ENCODE measurements at places on chromosomes 11 and 22. TPM values are rescaled to one million over a fixed set of nuclear protein-coding genes. Genes with fewer than 3 reads are reported as not detected.

TYR gene
- not detected for total RNA-seq

DNA sequence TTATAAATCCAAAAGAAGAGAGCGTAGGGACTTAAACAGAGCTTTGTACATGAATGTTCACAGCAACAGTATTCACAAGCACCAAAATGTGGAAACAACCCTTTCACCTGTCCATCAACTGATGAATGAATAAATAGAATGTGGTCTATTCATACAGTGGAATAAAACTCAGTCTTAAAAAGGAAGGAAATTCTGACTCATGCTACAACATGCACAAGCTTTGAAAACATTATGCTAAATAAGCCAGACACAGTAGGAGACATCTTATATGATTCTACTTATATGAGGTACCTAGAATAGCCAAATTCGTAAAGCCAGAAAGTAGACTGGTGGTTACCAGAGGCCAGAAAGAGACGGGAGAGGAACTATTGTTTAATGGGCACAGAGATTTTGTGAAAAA is 74.3 kb downstream of the SHANK2 start:
- peaks cover 14% of the 10 kb centered on the region for H3K27me3 ChIP-seq
- peaks cover 2% of the 10 kb centered on the region for H3K36me3 ChIP-seq
- H3K4me1 ChIP-seq: no peaks in the 10 kb centered on the region
- no peak overlapping the region for H3K4me3 ChIP-seq
- DNase-seq: no peak
- no peak overlapping the region for H3K27ac ChIP-seq

DNA sequence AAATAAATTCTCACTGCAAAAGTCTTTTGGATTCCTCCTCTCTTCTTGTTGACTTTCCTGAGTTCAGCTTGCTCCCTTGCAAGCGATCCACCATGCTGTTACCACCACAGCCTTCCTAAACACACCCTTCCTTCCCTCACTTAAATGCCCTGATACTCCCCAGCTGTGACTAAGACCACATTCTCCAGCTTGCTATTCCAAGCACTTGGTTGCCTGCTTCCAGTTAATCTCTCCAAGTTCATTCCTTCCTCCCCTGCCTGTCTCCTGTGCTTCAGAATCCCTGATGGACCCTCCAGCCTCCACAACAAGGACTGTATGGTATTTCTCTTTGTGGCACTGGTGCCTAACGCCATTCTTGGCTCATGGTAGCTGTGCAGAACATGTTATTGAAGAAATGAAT is 603.9 kb upstream of the CADM1 start:
- H3K4me3 ChIP-seq: no peak overlapping the region
- H3K27me3 ChIP-seq: peaks cover 2% of the 10 kb centered on the region
- H3K4me1 ChIP-seq: no peaks in the 10 kb centered on the region
- no peak for DNase-seq
- no peak overlapping the region for H3K27ac ChIP-seq

GRCh38 chr22:24883432-24883831 is 63.1 kb downstream of the LHFPL7 start:
- H3K4me3 ChIP-seq: no peak overlapping the region
- H3K27me3 ChIP-seq: no peaks in the 10 kb centered on the region
- DNase-seq: no peak

DNA sequence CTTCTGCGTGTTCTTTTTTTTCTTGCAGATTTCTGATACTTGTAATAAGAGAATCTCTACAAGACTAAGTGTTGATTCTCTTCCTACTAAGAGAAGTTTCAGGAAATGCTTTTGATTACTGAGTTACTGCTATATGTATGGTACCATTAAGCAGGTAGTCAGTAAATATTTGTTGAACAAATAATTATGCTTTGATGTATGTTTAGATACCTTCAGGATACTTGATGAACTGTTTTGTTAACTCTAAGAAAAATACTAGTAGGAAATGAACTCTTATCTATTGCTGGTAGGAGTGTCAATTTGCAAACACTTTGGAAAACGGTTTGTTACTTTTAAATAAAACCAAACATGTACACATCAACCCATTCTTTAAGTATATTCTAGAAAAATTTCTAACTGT is 90.6 kb downstream of the TMEM135 start:
- no peak overlapping the region for H3K4me3 ChIP-seq
- no peak overlapping the region for H3K27ac ChIP-seq
- H3K4me1 ChIP-seq: no peaks in the 10 kb centered on the region
- H3K36me3 ChIP-seq: no peaks in the 10 kb centered on the region
- no peak for DNase-seq

GRCh38 chr11:76682684-76683083 is 12.1 kb upstream of the LRRC32 start:
- H3K27ac ChIP-seq: no peak overlapping the region
- H3K27me3 ChIP-seq: peaks cover 14% of the 10 kb centered on the region

ELFN2 gene
- 0.26 TPM for total RNA-seq

OR8D4 gene
- total RNA-seq: not detected

DNA sequence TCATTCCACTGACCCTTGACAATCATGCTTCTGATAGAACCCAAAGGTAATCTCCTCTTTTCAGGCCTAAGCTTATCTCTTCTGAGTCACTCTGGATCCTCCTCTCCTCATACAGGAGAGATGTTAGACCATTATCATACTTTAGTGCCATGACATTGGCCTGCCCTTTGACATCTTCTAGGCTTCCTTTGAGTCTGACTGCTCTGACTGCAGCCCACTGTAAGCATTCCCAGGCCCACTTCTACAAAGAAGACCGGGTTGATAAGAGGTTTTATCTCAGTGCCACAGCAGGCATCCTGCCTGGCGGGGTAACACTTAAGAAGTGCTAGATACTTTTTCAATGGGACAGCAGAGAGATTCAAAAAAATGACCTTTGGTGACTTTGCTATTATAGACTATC is 438.0 kb downstream of the KCNA4 start:
- no peak for DNase-seq
- no peak overlapping the region for H3K27ac ChIP-seq
- H3K36me3 ChIP-seq: no peaks in the 10 kb centered on the region
- H3K4me3 ChIP-seq: no peak overlapping the region
- H3K4me1 ChIP-seq: no peaks in the 10 kb centered on the region
- H3K27me3 ChIP-seq: no peaks in the 10 kb centered on the region

BTG4 gene
- 0.31 TPM for total RNA-seq

LARGE1 gene
- total RNA-seq: 0.75 TPM

DNA sequence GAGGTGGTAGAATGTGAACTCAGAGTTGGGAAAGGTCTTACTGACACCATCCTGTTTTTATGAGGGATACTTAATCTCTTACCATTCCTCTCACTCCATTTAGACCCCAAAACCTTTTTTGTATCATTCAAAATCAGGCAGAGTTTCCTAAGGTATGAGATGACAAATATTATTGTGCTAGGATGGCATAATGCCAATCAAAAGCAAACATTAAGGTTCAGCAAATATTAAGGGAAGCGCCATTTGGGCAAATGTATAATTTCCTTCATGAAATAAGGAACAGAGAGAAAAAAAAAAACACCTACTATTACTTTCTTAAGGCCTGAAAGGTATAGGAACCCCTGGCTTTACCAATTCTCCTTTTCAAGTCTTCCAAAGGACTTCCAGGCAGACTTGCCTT is 62.4 kb downstream of the SMCO4 start:
- H3K4me1 ChIP-seq: no peaks in the 10 kb centered on the region
- no peaks in the 10 kb centered on the region for H3K36me3 ChIP-seq
- H3K27me3 ChIP-seq: no peaks in the 10 kb centered on the region
- DNase-seq: no peak
- no peak overlapping the region for H3K27ac ChIP-seq
- no peak overlapping the region for H3K4me3 ChIP-seq

SYCE3 gene
- 1.1 TPM for total RNA-seq

KCNA4 gene
- total RNA-seq: not detected

GRCh38 chr11:128627666-128628324 is 40.4 kb upstream of the ETS1 start:
- no peaks in the 10 kb centered on the region for H3K27me3 ChIP-seq
- H3K36me3 ChIP-seq: no peaks in the 10 kb centered on the region
- H3K27ac ChIP-seq: peak overlapping the region; percentile 93
- peaks cover 82% of the 10 kb centered on the region for H3K4me1 ChIP-seq
- no peak for DNase-seq

- DNase-seq: no peak
- no peaks in the 10 kb centered on the region for H3K36me3 ChIP-seq
- H3K27ac ChIP-seq: no peak overlapping the region
- H3K4me1 ChIP-seq: peaks cover 3% of the 10 kb centered on the region
- peaks cover 2% of the 10 kb centered on the region for H3K27me3 ChIP-seq
- no peak overlapping the region for H3K4me3 ChIP-seq
These were observed 51.6 kb upstream of the SYN3 start for GRCh38 chr22:33109514-33110430.

DNA sequence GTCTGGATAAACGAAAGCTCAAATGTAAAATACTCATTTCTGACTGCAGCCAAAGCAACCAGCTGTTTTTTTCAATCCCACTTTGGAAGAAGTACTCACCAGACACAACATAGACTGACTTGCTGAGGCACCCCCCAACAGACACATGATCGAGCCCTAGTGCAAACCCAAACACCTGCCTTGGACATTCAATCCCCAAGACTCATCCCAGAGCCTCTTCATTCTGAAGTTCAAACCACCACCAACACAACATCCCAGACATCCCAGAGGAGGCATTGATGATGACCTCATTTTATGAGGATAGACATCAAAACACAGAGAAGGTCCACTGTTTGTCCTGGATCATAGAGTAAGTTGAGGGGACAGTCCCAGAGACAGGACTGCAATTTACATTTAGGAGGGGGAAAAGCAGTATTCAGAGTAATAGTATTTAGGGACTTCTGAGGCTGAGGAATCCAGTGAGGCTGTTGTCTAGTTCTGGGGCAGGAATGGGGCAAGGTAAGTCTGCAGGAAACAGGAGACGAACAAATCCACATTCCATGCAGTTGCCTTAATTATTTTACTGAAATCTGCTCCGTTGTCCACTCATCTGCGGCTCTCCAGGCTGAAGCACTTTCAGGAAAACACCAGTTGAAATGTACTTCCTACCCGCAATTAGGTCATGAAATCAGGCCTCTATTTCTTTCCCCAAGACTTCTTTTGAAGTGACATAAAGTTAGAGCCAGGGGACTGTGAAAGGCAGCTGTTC is 54.8 kb downstream of the CLPB start:
- DNase-seq: no peak
- H3K4me3 ChIP-seq: no peak overlapping the region
- H3K27ac ChIP-seq: no peak overlapping the region
- no peaks in the 10 kb centered on the region for H3K4me1 ChIP-seq
- peaks cover 14% of the 10 kb centered on the region for H3K36me3 ChIP-seq

APOL5 gene
- not detected for total RNA-seq

GRCh38 chr22:43275545-43276317 is 67.4 kb downstream of the SCUBE1 start:
- no peak overlapping the region for H3K4me3 ChIP-seq
- H3K4me1 ChIP-seq: peaks cover 7% of the 10 kb centered on the region
- no peak overlapping the region for H3K27ac ChIP-seq
- peaks cover 3% of the 10 kb centered on the region for H3K27me3 ChIP-seq
- DNase-seq: no peak
- no peaks in the 10 kb centered on the region for H3K36me3 ChIP-seq

GRCh38 chr11:70400643-70401042 is 2.3 kb downstream of the CTTN start:
- H3K27ac ChIP-seq: no peak overlapping the region
- H3K36me3 ChIP-seq: peaks cover 2% of the 10 kb centered on the region
- peaks cover 84% of the 10 kb centered on the region for H3K27me3 ChIP-seq

MS4A7 gene
- total RNA-seq: 0.99 TPM

GRCh38 chr22:21861851-21862250 is 5.6 kb downstream of the MAPK1 start:
- H3K4me3 ChIP-seq: no peak overlapping the region
- peaks cover 22% of the 10 kb centered on the region for H3K36me3 ChIP-seq

GRCh38 chr11:68936358-68936636 is 32.6 kb downstream of the IGHMBP2 start:
- H3K4me1 ChIP-seq: no peaks in the 10 kb centered on the region
- H3K4me3 ChIP-seq: no peak overlapping the region
- no peak for DNase-seq
- no peak overlapping the region for H3K27ac ChIP-seq
- no peaks in the 10 kb centered on the region for H3K27me3 ChIP-seq

TRIM48 gene
- total RNA-seq: not detected

DNA sequence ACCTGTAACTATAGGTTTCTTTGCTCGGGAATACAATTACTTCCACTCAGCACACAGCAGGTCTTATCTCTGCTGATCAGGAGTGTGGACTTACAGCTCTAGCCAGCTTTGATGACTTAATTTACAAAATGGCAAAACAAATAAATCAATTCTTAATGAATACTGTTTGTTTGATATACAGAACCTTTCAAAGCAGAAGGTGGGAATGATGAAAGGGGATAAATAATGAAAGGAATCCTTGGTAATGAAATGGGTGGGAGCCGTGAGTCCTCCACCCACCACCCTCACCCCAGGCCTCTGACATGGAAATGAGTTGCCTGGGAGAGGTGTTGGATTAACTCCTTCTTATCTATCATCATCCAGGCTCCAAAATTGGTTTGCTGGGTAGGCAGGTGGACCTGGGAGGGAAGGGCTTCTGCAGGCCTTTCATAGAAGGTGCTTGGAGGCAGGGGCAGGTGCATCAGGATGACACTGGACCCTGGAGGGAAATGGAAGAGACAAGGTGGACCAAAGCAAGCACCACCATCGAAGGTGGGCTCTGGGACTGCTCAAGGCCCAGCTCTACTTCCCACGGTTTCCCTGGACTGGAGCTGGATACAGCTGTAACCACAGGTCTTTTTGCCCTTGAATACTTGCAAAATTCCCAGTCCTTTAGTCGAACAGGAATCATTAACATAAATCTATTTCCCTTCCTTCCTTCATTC is 23.0 kb downstream of the POU2AF1 start:
- no peak overlapping the region for H3K4me3 ChIP-seq
- peaks cover 3% of the 10 kb centered on the region for H3K27me3 ChIP-seq
- DNase-seq: no peak
- peaks cover 4% of the 10 kb centered on the region for H3K36me3 ChIP-seq
- H3K4me1 ChIP-seq: peaks cover 4% of the 10 kb centered on the region

- H3K4me1 ChIP-seq: peaks cover 4% of the 10 kb centered on the region
- no peak overlapping the region for H3K27ac ChIP-seq
- no peak overlapping the region for H3K4me3 ChIP-seq
- no peaks in the 10 kb centered on the region for H3K36me3 ChIP-seq
- peaks cover 9% of the 10 kb centered on the region for H3K27me3 ChIP-seq
- DNase-seq: no peak
These were observed 205.3 kb upstream of the MTNR1B start for GRCh38 chr11:92764128-92764527.

- no peak for DNase-seq
- no peaks in the 10 kb centered on the region for H3K36me3 ChIP-seq
- H3K4me1 ChIP-seq: peaks cover 28% of the 10 kb centered on the region
- no peak overlapping the region for H3K4me3 ChIP-seq
- H3K27me3 ChIP-seq: peaks cover 10% of the 10 kb centered on the region
These were observed 7.1 kb downstream of the LRRC32 start for GRCh38 chr11:76663486-76663810.
